ENCODE measurements at places on chromosomes 13 and 19. TPM values are rescaled to one million over a fixed set of nuclear protein-coding genes. Genes with fewer than 3 reads are reported as not detected.

DNA sequence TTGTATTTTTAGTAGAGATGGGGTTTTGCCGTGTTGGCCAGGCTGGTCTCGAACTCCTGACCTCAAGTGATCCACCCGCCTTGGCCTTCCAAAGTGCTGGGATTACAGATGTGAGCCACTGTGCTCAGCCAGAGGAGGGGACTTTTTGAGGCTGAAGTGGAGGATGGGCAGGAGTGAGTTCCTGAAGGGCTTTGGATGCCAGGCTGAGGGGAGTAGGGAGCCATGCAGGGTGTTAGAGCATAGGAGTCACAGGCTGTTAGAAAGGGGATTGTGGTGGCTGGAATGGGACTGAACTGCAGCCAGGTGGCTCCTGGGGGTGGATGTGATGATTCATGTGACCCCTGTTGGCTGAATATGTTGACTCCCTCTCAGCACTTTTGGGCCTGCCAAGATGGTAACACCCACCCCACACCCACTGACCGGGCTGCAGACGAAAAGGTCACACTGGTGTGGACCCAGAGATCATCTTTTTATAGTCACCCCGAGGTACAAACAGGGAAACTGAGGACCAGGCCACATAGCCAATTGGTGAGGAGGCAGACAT, 11.2 kb downstream of the CYP4F22 start:
- H3K27me3 ChIP-seq: no peaks in the 10 kb centered on the region
- no peak overlapping the region for H3K4me3 ChIP-seq
- H3K27ac ChIP-seq: no peak overlapping the region
- no peaks in the 10 kb centered on the region for H3K36me3 ChIP-seq

DNA sequence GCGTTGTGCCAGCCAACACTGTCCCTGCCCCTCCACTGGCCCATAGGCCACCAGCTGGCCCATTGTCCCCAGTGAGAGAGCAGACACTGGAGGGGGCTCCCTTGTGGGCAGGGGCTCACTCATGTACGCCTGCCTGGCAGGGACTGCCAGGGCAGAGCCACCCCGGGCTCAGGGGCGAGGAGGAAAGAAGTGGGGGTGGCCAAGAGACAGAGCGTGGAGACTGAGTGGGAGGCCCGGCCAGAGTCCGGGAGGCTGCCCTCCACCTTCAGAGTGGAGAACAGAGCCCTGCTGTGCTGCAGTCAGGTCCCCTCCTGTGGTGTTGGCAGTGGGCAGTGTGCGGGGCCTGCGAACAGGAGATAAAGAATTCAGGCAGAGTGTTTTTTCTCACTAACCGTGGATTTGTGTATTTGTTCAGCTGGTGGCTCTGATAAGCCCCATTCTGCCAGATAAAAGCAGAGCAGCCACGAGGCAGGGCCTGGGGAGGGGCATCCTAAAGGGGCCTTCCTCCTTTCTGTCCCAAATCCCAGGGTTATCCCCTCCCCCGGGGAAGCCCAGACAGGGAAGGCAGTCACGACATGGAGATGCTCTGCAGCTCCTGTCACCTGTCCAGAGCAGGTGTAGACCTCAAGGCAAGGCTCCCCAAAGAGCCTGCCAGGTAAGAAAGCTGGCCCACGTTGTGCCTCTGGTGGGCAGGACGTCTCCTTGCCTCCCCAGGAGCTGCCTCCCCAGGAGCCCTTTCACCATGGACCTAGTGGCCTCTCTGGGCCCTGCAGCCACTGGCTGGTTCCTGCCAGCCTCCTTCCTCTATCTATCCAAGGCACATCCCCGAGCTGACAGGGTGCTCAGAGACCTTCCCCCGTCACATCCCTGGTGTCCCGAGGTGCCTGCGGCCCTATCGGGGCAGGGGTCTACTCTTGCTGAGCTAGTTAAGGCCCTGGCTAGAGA, 33.0 kb downstream of the LYL1 start:
- no peak overlapping the region for H3K27ac ChIP-seq
- H3K27me3 ChIP-seq: no peaks in the 10 kb centered on the region
- peaks cover 32% of the 10 kb centered on the region for H3K4me1 ChIP-seq
- peaks cover 6% of the 10 kb centered on the region for H3K36me3 ChIP-seq
- no peak for DNase-seq

GRCh38 chr13:48131533-48131932, 36.6 kb upstream of the MED4 start:
- H3K36me3 ChIP-seq: no peaks in the 10 kb centered on the region
- H3K4me1 ChIP-seq: peaks cover 10% of the 10 kb centered on the region
- H3K27me3 ChIP-seq: no peaks in the 10 kb centered on the region
- H3K4me3 ChIP-seq: no peak overlapping the region
- H3K27ac ChIP-seq: no peak overlapping the region

GRCh38 chr13:84029396-84029795, 147.1 kb upstream of the SLITRK1 start:
- no peak overlapping the region for H3K27ac ChIP-seq
- H3K27me3 ChIP-seq: no peaks in the 10 kb centered on the region
- no peaks in the 10 kb centered on the region for H3K36me3 ChIP-seq
- no peaks in the 10 kb centered on the region for H3K4me1 ChIP-seq

DNA sequence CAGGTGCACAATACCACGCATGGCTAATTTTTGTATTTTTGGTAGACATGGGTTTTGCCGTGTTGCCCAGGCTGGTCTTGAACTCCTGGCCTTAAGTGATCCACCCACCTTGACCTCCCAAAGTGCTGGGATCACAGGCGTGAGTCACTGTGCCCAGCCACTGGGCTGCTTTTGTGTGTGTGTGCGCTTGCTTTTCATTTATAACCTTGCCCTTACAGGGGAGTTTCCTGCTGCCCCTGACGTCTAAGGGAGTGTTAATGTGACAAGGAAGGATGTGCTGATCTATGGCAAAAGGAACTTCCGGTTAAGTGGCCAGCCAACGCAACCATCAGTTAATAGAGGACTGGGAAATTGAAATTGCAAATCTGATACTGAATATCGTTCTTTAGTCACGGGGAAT, 57.7 kb downstream of the ING1 start:
- no peaks in the 10 kb centered on the region for H3K36me3 ChIP-seq
- no peak overlapping the region for H3K27ac ChIP-seq
- DNase-seq: no peak
- H3K27me3 ChIP-seq: peaks cover 10% of the 10 kb centered on the region
- H3K4me3 ChIP-seq: no peak overlapping the region
- H3K4me1 ChIP-seq: no peaks in the 10 kb centered on the region

Gene MEIOSIN
- polyA plus RNA-seq: not detected

GRCh38 chr13:74922963-74923362, 559.0 kb downstream of the TBC1D4 start:
- H3K4me3 ChIP-seq: no peak overlapping the region
- no peaks in the 10 kb centered on the region for H3K4me1 ChIP-seq
- no peak for DNase-seq
- no peaks in the 10 kb centered on the region for H3K27me3 ChIP-seq
- H3K27ac ChIP-seq: no peak overlapping the region

Gene ZC3H13
- 36.4 TPM for polyA plus RNA-seq

GRCh38 chr13:72662548-72662947, 64.9 kb downstream of the MZT1 start:
- H3K4me3 ChIP-seq: no peak overlapping the region
- H3K4me1 ChIP-seq: no peaks in the 10 kb centered on the region
- H3K36me3 ChIP-seq: no peaks in the 10 kb centered on the region

- H3K36me3 ChIP-seq: no peaks in the 10 kb centered on the region
- H3K4me1 ChIP-seq: no peaks in the 10 kb centered on the region
- H3K27ac ChIP-seq: no peak overlapping the region
- DNase-seq: no peak
Measured at GRCh38 chr13:68597641-68598040, 1367.5 kb upstream of the PCDH9 start.

DNA sequence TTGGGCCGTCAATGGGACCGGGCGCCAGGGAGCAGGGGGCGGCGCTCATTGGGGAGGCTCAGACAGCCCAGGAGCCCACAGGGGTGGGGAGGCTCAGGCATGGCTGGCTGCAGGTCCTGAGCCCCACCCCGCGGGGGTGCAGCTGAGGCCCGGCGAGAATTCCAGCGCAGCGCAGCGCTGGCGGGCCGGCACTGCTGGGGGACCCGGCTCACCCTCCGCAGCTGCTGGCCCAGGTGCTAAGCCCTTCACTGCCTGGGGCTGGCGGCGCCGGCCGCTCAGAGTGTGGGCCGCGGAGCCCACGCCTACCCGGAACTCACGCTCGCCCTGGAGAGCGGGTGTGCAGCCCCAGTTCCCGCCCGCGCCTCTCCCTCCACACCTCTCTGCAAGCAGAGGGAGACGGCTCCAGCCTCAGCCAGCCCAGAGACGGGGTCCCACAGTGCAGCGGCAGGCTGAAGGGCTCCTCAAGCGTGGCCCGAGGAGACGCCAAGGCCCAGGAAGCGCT, 1227.4 kb downstream of the PCDH17 start:
- no peak overlapping the region for H3K4me3 ChIP-seq
- no peaks in the 10 kb centered on the region for H3K4me1 ChIP-seq
- H3K27ac ChIP-seq: no peak overlapping the region
- H3K27me3 ChIP-seq: no peaks in the 10 kb centered on the region

GRCh38 chr13:101626925-101627555, 174.6 kb downstream of the ITGBL1 start:
- no peaks in the 10 kb centered on the region for H3K27me3 ChIP-seq
- no peaks in the 10 kb centered on the region for H3K36me3 ChIP-seq
- H3K27ac ChIP-seq: no peak overlapping the region
- DNase-seq: no peak
- H3K4me1 ChIP-seq: no peaks in the 10 kb centered on the region

GRCh38 chr19:28482221-28482620, 730.7 kb downstream of the UQCRFS1 start:
- peaks cover 4% of the 10 kb centered on the region for H3K4me1 ChIP-seq
- no peak for DNase-seq
- no peaks in the 10 kb centered on the region for H3K36me3 ChIP-seq

GRCh38 chr13:46354156-46355087, 32.6 kb downstream of the RUBCNL start:
- no peak overlapping the region for H3K27ac ChIP-seq
- no peaks in the 10 kb centered on the region for H3K4me1 ChIP-seq
- no peaks in the 10 kb centered on the region for H3K27me3 ChIP-seq
- H3K36me3 ChIP-seq: no peaks in the 10 kb centered on the region

Measured in large intestine (tissue), 12 donors.